SJCRH30 (cell line): ENCODE measurements at places on chromosomes 1 and 21. TPM values are rescaled to one million over a fixed set of nuclear protein-coding genes. Genes with fewer than 3 reads are reported as not detected.

DIO1 gene
- total RNA-seq: not detected in 2 replicates

- peaks cover 10% of the 10 kb centered on the region; the same call in 1 of the 2 replicates for H3K4me1 ChIP-seq
- DNase-seq: peak; percentile 69
- peak within 1 kb of the TSS; percentile 78 for H3K4me3 ChIP-seq
- peak within 1 kb of the TSS; percentile 38; the same call in 1 of the 2 replicates for H3K27ac ChIP-seq
- peaks cover 21% of the 10 kb centered on the region for H3K27me3 ChIP-seq
- H3K36me3 ChIP-seq: no peaks in the 10 kb centered on the region
These were observed at the start of gene CAMK2N1 for GRCh38 chr1:20485527-20486456. Gene CAMK2N1 (minus strand): TSS chr1:20486210. CDS start chr1:20485379, 831 bp downstream.

DNA sequence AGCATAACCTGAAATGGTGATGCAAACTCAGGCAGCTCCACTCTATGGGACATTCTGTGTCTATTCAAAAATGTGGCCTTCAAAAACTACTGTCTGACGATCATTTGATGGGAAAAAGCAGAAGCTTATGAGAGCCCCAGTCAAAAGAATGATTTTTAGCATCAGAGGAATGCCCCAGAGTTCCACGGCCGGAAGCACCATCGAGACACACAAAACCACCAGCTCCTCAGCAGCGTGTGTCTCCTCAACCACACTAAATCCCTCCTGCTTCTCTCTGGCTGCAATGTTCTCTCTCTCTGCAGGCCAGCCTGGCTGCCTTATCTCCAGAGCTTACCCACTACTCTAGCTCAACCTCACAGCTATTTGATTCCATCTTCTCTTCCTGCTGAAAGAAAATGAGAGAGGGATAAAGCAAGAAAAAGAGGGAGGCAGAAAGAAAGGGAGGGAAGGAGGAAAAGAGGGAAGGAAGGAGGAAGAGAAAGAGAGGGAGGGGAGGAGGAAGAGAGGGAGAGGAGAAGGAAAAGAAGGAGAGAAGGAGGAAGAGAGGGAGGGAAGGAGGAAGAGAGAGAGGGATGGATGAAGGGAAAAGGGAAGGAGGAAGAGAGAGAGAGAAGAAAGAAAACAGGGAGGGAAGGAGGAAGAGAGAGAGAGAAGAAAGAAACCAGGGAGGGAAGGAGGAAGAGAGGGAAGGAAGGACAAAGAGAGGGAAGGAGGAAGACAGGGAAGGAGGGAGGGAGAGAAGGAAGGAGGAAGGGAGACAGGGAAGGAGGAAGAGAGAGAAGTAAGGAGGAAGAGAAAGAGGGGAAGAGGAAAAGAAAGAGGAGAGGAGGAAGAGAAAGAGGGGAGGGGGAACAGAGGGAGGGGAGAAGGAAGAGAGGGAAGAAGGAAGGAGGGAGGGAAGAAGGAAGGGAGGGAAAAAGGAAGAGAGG, 33.5 kb upstream of the LAPTM5 start:
- peak; percentile 76 for DNase-seq
- no peak overlapping the region for H3K4me3 ChIP-seq
- no peaks in the 10 kb centered on the region for H3K27me3 ChIP-seq
- peaks cover 31% of the 10 kb centered on the region for H3K4me1 ChIP-seq
- H3K27ac ChIP-seq: peak overlapping the region; percentile 18
- H3K36me3 ChIP-seq: no peaks in the 10 kb centered on the region

DNA sequence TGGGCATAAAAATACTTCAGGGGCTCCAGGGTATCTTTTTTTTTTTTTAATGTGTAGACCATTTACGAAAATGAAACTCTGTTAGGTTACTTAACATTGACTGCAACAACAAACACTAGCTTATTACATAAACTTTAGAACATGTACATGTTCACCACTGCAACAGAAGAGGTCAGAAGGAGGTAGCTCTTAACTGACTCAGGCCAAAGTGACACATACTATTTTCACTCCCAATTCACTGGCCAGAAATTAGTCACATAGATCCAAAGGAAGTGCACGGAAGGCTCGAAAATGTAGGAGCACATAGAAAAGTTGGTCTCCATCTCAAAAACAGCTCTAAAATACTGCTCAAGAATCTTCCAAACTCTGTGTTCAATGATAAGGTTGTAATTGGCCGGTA, 107.2 kb downstream of the AKT3 start:
- no peak for DNase-seq
- H3K4me3 ChIP-seq: no peak overlapping the region
- H3K36me3 ChIP-seq: no peaks in the 10 kb centered on the region
- H3K27ac ChIP-seq: no peak overlapping the region
- H3K27me3 ChIP-seq: no peaks in the 10 kb centered on the region

- peaks cover 14% of the 10 kb centered on the region for H3K4me1 ChIP-seq
- no peak for DNase-seq
- no peaks in the 10 kb centered on the region for H3K36me3 ChIP-seq
- H3K4me3 ChIP-seq: no peak overlapping the region
These were observed 6.7 kb upstream of the TNFRSF8 start for GRCh38 chr1:12056331-12056841.

DNA sequence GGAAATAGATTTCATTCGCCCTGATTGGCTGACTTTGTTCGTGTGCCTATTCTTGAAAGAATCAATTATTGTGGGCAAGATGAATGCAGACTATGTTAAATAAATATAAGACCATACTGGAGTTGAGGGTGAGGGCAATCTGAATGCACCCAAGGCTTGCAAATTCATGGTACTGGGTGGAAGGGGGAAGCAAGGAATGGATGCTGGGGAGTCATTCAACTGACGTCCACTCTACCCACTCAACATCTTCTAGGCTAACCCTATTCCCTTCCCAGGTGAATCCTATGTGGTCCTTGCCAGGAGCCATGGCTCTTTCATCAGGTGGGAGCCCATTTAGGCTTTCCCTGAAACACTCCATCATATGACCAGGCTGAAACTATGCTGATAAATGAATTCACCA, 5.7 kb upstream of the CYP4B1 start:
- no peaks in the 10 kb centered on the region for H3K36me3 ChIP-seq
- no peaks in the 10 kb centered on the region for H3K4me1 ChIP-seq
- no peak for DNase-seq
- H3K27me3 ChIP-seq: no peaks in the 10 kb centered on the region
- H3K27ac ChIP-seq: no peak overlapping the region

DNA sequence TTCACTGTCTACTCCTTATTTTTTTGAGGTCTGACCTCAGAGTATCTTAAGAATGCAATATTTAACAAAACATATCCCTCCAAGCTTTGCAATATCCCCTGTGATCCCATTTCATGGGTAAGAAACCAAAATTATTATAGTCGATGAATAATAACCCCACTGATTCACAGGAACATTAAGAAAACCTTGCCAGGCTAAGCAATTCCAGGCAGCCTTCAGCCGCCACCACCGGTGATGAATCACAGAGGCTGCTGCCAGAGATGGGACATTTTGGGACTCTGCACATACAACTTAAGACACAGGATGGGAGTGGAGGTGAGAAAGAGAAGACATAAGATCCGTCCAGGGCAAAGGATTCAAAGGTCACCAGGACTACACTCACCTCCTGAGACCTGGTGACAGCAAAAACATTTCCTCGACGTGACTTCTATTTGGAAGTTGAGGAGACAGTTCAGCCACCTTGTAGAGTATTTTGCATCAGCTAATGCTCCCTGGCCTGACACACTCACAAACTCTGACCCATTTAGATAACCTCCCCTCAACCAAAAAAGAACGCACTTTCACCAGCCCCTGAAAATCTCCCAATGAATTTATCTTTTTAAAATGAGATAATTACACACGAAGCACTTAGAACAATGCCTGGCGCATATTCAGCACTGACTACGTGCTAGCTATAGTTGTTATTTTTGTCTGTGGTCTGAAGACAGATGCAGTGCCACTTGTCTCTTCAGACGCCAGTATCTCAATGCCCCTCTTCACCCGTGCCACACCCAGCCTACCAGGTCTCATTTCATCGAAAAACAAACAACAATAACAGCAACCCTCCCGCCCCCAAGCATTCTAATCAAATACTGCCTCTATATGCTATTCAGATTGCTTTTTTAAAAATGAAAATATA, 17.8 kb upstream of the OVAAL start:
- no peak for DNase-seq
- no peaks in the 10 kb centered on the region for H3K36me3 ChIP-seq
- no peaks in the 10 kb centered on the region for H3K4me1 ChIP-seq
- no peak overlapping the region for H3K27ac ChIP-seq
- no peak overlapping the region for H3K4me3 ChIP-seq
- H3K27me3 ChIP-seq: no peaks in the 10 kb centered on the region

DNA sequence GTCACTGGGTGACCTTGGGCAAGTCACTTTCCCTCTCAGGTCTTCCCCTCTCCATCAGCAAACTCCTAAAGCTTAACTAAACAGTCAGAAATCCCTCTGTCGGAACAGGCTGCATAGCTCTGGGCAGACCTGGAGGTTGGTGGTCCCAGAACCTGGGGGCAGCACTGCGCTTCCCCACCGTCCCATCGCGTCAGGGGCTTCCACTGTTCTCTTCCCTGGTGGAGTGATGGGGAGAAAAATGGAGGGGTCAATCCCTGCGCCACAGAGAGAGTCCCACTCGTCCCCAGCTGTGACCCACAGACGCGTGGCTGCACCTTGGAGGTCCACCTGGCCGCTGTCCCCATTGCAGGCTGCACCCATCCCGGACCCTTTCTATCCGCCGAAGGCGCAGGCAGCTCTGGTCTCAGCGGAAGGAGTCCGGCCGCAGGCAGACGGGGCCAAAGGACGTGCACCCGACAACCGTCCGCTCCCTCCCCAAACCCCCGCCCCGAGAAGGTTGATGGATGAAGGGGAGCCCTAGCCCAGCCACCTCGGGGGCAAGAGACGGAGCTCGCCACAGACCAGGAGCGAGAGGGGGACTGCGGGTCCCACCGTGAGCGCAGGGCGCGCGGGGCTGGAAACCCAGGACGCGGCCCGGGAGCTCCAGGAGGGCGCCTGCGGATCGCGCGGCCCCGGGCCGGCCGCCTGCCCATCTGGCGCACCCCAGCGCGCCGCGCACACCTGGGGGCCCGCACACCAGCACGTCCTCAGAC, 588 bp upstream of the WNT3A start:
- no peak overlapping the region for H3K27ac ChIP-seq
- no peak overlapping the region for H3K4me3 ChIP-seq
- no peak for DNase-seq
- H3K27me3 ChIP-seq: no peaks in the 10 kb centered on the region

GRCh38 chr1:163737261-163737660, 415.5 kb downstream of the NUF2 start:
- no peak overlapping the region for H3K27ac ChIP-seq
- no peaks in the 10 kb centered on the region for H3K27me3 ChIP-seq
- no peaks in the 10 kb centered on the region for H3K4me1 ChIP-seq
- no peak overlapping the region for H3K4me3 ChIP-seq

GRCh38 chr1:22828484-22829308, 118.1 kb downstream of the EPHB2 start:
- DNase-seq: no peak
- H3K4me3 ChIP-seq: no peak overlapping the region
- no peaks in the 10 kb centered on the region for H3K36me3 ChIP-seq
- no peaks in the 10 kb centered on the region for H3K27me3 ChIP-seq
- 0 out of 2 replicates have a peak, but pooled peaks cover 2% of the 10 kb centered on the region for H3K4me1 ChIP-seq

OPRD1 gene
- 58.0 and 60.2 TPM in 2 replicates for total RNA-seq

DNA sequence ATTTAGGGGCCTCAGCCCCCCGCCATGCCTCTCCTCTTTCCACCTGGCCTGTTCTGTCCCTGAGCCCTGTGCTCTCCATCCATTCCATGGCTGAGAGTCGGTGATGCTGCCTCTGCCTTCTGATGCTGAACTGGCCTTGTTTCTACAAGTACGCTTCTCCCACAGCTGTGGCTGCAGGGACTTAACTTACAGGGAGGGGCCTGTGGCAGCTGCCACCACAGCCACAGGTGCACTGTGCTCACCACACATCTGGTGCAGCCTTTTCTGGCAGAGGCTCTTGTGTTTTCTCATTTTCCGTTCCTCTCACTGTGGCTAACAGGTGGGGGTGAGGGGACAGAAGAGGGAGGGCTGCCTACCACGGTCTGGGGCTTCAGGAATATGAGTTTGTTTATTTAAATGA, 4.2 kb downstream of the FMO1 start:
- peak; percentile 82 for DNase-seq
- peaks cover 9% of the 10 kb centered on the region for H3K4me1 ChIP-seq
- H3K27me3 ChIP-seq: no peaks in the 10 kb centered on the region
- H3K4me3 ChIP-seq: no peak overlapping the region
- H3K36me3 ChIP-seq: no peaks in the 10 kb centered on the region

UTP25 gene
- 13.3 and 14.2 TPM in 2 replicates for total RNA-seq

DNA sequence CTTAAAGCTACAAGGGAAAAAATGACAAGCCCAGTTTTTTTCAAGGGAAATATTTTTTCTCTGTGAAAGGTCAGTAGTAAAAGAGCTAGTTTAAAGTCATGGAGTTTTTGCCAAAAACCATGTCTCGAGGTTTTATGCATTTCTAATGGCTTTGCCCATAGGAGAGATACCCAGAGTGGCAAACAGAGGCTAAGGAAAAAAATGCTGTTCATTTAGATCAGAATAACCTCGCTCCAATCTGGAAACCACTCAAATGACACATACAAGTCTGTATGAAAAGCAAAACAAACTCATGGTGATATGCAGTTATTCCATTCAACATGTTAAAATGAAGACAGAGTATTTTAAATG, 36.9 kb upstream of the EDEM3 start:
- H3K27ac ChIP-seq: no peak overlapping the region
- no peak overlapping the region for H3K4me3 ChIP-seq
- no peaks in the 10 kb centered on the region for H3K4me1 ChIP-seq
- H3K36me3 ChIP-seq: no peaks in the 10 kb centered on the region
- no peaks in the 10 kb centered on the region for H3K27me3 ChIP-seq

OR2L2 gene
- total RNA-seq: not detected in 2 replicates

GRCh38 chr1:193185901-193186731, at the start of gene B3GALT2:
Gene B3GALT2 (minus strand): TSS chr1:193186613. CDS start chr1:193181562, 5,051 bp downstream.
- peak within 1 kb of the TSS; percentile 50 for H3K4me3 ChIP-seq
- no peaks in the 10 kb centered on the region for H3K36me3 ChIP-seq
- H3K27me3 ChIP-seq: no peaks in the 10 kb centered on the region
- H3K4me1 ChIP-seq: peaks cover 3% of the 10 kb centered on the region; the same call in 1 of the 2 replicates
- peak within 1 kb of the TSS; percentile 83 for H3K27ac ChIP-seq
- DNase-seq: peak; percentile 58

KRTAP19-3 gene
- total RNA-seq: not detected in 2 replicates

DNA sequence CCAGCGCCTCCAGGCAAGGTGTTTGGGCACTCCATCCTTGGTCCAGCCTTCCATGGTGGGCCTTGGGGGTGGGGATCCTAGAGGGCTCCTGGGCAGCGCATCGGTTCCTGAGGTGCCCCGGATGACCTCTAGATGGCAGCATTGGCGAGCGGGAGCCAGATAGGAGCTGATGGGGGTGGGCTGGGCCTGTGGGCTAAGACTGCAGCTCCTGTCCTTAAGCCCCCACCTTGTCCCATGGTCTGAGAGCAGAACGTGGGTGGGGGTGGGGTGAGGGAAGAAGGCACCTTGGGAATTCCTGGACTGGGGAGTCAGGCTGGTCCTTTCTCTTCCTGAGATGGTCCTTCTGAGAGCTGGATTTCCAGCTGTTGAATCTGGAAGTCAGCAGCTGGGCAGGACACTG, 93.4 kb upstream of the CSF3R start:
- no peak overlapping the region for H3K27ac ChIP-seq
- peak; percentile 61 for DNase-seq
- no peaks in the 10 kb centered on the region for H3K4me1 ChIP-seq

GRCh38 chr1:921011-921837, 2.5 kb upstream of the SAMD11 start:
- H3K27ac ChIP-seq: no peak overlapping the region
- peaks cover 31% of the 10 kb centered on the region for H3K27me3 ChIP-seq
- H3K4me1 ChIP-seq: peaks cover 35% of the 10 kb centered on the region
- H3K4me3 ChIP-seq: peak overlapping the region; percentile 3; the same call in 1 of the 2 replicates
- H3K36me3 ChIP-seq: no peaks in the 10 kb centered on the region

JTB gene
- total RNA-seq: 96.8 and 97.9 TPM in 2 replicates

CEP170 gene
- total RNA-seq: 76.1 and 87.3 TPM in 2 replicates
